ENCODE measurements at places on chromosomes 5 and 9.
A peak's percentile ranks its signal among the peaks of the same experiment; 100 is the strongest.

DNA sequence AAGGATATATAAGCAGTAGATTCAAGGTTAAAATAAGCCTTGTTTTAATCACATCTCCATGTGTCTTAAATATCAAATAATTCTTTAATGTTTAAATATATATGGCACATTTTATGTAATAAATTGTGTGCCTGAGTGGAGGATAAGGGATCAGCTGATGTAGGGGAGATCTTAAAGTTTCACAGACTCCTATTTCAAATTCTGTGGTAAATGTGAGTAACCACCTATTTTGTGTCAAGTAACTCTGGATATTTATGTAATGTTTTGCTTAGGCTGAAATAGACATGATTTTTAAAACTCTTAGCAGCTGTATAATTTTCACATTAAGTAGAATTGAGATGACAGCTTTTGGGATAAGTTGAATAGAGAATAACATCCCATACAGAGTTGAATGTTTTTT lies 41.3 kb upstream of the ITGA2 start:
- DNase-seq: no peak

DNA sequence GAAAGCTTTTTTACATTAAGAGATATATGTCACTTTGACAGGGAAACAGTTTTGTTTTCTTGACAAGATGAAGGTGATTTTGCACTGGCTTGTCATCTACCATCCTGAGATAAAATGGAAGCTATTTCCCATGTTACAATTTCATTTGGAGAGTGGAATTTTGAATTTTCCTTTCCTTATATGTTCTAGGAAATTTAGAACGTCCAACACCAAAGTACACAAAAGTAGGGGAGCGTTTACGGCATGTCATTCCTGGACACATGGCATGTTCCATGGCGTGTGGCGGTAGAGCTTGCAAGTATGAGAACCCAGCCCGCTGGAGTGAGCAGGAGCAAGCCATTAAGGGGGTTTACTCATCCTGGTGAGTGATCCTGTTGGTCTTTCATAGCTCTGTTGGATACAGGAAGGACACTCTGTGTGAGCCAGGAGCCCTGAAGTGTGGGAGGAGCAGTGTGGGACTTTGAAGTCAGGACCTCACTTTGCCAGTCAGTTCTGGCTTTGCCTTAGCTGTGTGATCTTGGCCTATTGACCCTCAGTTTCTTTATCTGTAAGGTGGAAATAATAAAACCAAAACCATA lies 887 bp downstream of the PTPDC1 start:
- no peak for DNase-seq

- no peak for DNase-seq
Observed at GRCh38 chr9:107471552-107471951, 18.0 kb downstream of the KLF4 start.

DNA sequence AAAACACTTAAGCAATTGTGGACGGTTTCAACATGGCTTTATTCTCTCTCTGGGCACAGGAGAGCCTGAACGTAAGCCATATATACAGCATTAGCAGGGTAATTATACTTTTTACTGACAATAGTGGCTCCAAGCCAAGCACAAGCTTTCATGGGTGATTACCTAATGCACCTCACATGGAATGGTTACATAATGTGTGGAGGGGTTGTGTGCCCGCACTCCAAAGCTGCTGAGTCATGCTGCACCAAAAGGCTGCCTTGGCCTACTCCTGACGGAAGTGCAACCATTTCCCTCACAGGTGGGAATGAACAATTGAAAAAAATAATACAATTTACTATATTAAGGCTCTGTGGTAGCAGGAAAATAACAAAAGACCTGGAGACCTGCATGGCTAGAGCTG lies 86.5 kb upstream of the ATP10B start:
- no peak for DNase-seq

GRCh38 chr5:52283221-52283620 lies 504.5 kb upstream of the ITGA1 start:
- DNase-seq: no peak

- DNase-seq: no peak
Observed at GRCh38 chr5:14168793-14169262, 25.7 kb downstream of the TRIO start.

- DNase-seq: no peak
Observed at GRCh38 chr5:123450640-123451039, 27.4 kb upstream of the CEP120 start.

- no peak for DNase-seq
Observed at GRCh38 chr9:115879451-115879850, 274.1 kb upstream of the PAPPA start.

- no peak for DNase-seq
Observed at GRCh38 chr5:67047160-67047559, 149.4 kb downstream of the CD180 start.

DNA sequence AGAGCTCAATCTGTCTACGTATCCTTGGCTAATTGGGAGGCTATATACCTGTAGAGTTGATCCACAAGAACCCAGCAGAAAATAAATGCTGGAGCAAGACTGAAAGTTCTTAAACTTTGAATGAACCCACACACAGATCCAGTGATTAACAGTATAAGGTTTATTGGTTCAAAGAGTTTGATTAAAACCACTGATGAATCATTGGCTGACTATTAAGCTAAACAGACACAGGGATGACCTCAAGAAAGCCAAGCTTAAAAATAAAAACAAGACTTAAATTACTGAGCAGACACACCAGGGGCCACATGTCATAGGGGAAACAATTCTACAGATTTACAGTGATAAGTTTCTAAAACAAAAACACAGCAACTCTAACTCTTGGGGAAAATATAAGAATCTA lies 163.6 kb downstream of the SPATA31D1 start:
- DNase-seq: no peak

- no peak for DNase-seq
Observed at GRCh38 chr5:72291601-72292000, 28.4 kb downstream of the MRPS27 start.

GRCh38 chr9:99693888-99694287 lies 127.8 kb upstream of the NR4A3 start:
- DNase-seq: no peak

- no peak for DNase-seq
Observed at GRCh38 chr9:80076162-80076561, 504.4 kb downstream of the TLE4 start.

DNA sequence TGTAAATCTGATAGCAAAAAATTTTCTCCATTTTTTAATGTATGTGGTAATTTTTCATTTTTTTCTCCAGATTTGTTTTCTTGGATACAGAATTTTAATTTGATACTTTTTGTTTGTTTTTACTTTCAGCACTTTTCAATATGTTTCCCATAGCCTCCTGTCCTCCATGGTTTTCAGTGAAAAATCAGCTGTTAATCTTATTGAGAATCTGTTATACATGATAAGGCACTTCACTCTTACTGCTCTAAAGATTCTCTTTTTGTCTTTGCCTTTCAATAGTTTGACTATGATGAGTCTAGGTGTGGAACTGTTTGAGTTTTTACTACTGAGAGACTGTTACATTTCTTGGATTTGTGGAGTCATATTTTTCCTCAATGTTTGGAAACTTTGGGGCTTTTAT lies 455.7 kb upstream of the NUDT12 start:
- DNase-seq: no peak

- DNase-seq: no peak
Observed at GRCh38 chr5:112529525-112529924, 110.4 kb upstream of the EPB41L4A start.

GRCh38 chr9:107749787-107750444 lies 260.3 kb upstream of the KLF4 start:
- DNase-seq: peak; percentile 13

DNA sequence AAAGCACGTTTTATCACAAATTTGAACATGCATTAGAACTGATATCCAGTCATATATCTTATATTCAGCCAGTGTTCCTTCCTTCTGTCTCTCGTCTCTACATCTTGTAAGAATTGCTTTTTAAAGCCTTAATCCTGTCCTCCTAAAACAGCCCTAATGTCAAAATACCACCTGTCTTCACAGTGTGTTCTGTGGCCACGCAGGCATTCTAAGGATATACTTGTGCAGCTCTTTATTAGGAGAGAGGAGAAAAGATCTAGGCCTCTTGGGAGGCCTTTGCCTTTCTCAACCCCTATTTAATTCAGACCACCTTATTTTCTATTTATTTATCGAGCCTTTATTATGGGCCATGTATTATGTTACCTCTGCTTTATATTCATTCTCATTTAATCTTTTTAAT lies 78.3 kb downstream of the MAN2A1 start:
- no peak for DNase-seq

DNA sequence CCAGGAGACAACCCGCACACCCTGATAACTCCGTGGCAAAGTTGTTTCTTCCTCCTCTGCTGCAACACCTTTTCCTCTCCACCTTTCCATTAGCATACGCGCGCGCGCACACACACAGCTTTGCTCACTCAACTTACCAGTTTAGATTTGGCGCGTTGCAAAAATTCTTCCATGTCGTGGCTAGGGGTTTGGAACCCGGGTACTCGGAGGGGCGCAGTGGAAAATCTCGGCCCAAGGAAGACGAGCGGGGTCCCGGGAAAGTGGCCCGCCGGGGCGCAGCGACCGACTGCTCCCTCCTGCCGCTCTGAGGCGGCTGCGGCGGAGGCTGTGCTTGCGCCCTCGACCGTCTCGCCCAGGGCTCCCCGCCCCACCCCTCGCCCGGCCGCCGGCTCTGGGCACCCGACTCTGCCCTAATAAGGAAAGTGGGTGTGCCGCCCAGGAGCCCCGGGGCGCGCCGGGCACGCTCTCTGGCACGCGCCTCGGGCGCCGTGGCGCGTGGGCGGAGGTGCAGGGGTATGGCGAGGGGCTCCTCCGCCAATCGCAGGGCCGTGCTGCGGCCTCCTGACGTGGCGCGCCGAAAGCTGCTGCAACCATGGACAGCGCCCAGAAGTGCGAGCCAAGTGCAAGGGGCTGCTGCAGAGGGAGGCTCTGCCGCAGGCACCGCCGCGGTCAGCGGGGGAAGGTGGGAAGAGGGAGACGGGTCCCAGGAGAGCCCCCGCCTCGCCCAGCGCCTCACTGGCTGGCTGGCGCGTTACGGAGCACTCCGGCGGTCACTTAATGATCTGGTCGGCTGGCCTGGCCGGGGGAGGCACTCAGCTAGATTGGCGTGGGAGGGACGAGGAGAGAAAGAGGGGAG lies at the start of gene PRUNE2:
PRUNE2 (minus strand) TSS at position 324 of the 856 bp plus-strand sequence; CDS start at position 173, 151 bp downstream.
- DNase-seq: no peak

GRCh38 chr9:33189331-33189791 lies 22.2 kb upstream of the B4GALT1 start:
- no peak for DNase-seq

GRCh38 chr5:142821733-142822487 lies 51.7 kb downstream of the ARHGAP26 start:
- DNase-seq: no peak

DNA sequence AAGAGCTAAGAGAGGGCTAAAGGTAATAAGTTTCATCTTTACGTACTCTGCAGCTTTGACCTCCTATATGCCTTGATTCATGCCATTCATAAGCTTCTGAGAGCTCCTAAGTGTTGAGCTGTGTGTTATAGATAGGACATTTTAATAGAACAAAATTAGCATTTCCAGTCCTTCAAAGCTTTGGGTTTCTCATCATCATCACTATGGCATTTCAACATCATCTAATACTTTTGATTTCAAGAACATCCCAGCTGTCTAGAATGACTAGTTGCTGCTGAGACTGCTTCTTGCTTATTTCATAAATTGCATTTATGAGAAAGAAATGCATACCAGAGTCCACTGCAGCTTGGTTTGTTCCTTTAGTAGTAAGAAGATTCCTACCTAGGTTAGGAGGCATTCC lies 201.7 kb downstream of the SGCD start:
- no peak for DNase-seq

DNA sequence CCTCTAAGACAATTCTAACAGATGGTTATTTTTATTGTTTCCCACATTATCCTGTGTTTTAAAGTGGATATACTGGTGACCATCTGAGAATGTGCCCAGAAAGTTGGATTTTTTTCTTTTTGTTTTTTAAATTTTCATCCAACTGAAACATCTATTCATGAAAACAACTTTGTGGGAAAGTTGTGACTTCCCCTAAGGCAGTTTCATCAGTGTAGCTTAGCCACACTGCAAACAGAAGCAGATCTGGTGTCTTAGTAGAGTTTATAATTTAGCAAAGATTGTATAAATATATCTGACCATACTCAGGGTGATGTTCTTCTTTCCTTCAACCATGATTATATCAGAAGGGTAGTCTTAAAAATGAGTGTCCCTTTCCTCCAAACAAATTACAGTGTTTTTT lies 1241.3 kb downstream of the MAT2B start:
- DNase-seq: no peak

DNA sequence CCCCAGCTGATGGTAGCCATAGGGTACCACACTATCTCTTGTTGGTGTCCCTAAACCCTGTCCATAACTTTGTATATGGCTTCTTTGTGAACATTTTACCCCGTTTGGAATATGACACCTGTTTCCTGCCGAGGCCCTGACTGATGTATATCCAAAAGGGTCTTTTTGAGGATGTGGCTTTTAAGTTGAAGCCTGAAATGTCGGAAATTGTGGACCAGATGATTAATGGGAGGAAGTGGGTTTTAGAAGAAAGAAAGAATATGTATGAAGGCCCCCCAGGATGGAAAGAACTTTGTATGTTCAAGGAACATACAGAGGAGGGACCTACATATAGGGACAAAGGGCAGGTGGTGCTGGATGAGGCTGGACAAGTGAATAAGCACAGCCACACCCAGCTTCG lies 16.7 kb upstream of the TNFSF8 start:
- DNase-seq: no peak

- DNase-seq: no peak
Observed at GRCh38 chr5:1767524-1768282, 31.9 kb downstream of the MRPL36 start.

DNA sequence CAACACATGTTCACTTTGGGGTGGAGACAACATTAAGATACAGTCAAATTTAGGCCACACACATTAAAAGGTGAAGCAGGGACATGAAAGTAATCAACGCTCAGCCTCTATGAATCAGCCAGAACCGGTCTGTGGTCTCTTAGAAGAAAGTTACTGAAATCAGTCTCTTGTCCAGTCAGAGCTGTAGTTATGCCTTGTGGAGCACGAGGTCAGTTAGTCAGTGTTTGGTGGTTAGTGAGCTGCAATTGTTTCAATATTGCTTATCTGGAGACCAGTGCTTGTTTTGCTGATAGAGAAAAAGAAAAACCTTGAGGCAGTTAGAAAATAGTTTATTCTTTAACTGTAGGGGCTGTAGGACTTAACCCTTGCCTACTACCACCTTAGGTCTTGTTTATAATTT lies 157.8 kb upstream of the RASEF start:
- no peak for DNase-seq

- DNase-seq: no peak
Observed at GRCh38 chr5:97735209-97735608, 552.2 kb upstream of the RIOK2 start.

DNA sequence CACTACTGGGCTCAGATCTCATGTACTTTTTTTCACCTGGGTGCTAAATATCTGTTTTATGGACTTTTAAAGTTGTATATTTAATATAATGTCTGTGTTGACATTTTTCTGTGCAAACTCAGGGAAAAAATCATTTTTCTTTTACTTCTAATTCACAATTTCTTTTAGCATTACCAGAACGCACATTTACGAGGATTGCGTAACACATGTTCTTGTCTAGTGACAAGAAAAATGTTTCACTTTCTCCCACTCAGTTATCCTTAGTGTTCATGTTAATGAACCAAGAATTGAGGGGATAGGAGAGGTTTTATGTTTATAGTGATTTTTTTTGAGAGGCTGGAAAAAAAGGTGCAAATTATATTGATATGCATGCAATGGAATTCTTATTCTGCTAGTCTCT lies 86.3 kb upstream of the PJA2 start:
- no peak for DNase-seq
